Naive thymus-derived CD4-positive, alpha-beta T cell (primary cell): ENCODE measurements at places on chromosomes 16 and 17. TPM values are rescaled to one million over a fixed set of nuclear protein-coding genes. Genes with fewer than 3 reads are reported as not detected.

DNA sequence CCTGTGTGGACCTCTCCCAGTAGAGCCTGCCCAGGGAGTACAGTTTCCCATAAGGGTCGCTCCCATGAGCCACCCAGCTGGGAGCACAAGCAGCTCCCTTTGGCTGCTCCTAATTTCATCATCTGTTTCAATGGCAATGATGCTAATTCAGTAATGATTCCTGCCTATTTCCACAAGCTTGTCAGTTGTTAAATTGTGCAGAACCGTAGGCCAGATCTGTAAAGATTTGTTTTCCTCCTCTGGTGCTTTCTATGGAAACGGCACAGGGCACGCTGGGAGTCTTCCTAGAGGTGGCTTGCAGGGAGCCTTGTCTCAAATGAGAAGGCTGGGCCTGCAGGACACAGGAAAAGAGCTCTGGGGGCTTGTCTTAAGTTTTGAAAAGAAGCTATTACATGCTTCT lies 223.7 kb downstream of the CBLN1 start:
- H3K4me1 ChIP-seq, result no peaks in the 10 kb centered on the region
- no peak for DNase-seq
- no peaks in the 10 kb centered on the region for H3K27me3 ChIP-seq

- DNase-seq, result no peak
- no peaks in the 10 kb centered on the region for H3K36me3 ChIP-seq
- no peaks in the 10 kb centered on the region for H3K4me1 ChIP-seq
- H3K27me3 ChIP-seq, result no peaks in the 10 kb centered on the region
- H3K27ac ChIP-seq, result no peak overlapping the region
Measured at GRCh38 chr17:14940108-14940937, 324.8 kb downstream of the PMP22 start.

Gene GNGT2
- 11.5 TPM for total RNA-seq

Gene DNAH17
- total RNA-seq, result 0.78 TPM

DNA sequence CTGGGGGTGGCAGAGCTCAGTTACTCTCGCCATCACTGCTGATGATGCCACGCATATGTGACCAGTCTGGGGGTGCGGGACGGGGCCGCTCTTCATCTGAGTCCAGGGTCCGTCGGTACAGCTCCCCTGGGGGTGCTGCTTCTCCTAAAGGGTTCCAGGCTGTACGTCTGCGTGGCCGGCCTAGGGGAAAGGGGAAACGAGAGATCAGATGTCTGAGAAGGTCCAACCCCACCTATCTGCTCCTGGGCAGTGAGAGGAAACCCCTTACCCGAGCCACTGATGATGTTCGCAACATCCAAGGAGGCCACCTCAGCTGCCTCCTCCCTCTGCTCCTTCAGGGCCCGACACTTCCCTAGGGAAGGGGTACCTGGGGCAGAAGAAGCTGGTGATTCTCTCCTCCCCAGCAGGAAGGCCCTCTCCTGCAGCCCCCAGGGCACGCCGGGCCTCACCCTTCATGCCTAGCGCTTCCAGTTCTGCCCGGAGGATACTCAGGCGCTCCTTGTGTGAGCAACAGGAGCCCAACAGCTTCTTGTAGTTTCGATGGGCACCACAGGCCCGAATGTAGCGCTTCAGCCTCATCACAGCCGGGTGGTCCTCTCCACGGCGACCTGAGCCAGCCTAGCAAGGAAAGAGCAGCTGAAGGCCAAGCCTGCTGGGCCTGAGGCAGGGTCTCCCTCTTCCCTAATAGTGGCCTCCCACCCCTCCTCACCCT lies 2.1 kb downstream of the HIRIP3 start:
- no peaks in the 10 kb centered on the region for H3K27me3 ChIP-seq
- DNase-seq, result no peak
- H3K27ac ChIP-seq, result no peak overlapping the region
- H3K36me3 ChIP-seq, result no peaks in the 10 kb centered on the region

Gene LUC7L3
- 331 TPM for total RNA-seq

- H3K4me3 ChIP-seq, result no peak overlapping the region
- no peak overlapping the region for H3K27ac ChIP-seq
Measured at GRCh38 chr17:48215583-48216139, 108.1 kb downstream of the SNX11 start.

GRCh38 chr17:5700745-5701144 lies 116.4 kb upstream of the NLRP1 start:
- no peak overlapping the region for H3K27ac ChIP-seq
- DNase-seq, result no peak
- H3K4me3 ChIP-seq, result no peak overlapping the region
- H3K4me1 ChIP-seq, result no peaks in the 10 kb centered on the region

- DNase-seq, result peak; percentile 61
- H3K4me1 ChIP-seq, result peaks cover 14% of the 10 kb centered on the region
- H3K4me3 ChIP-seq, result no peak overlapping the region
- no peaks in the 10 kb centered on the region for H3K27me3 ChIP-seq
- peaks cover 20% of the 10 kb centered on the region for H3K36me3 ChIP-seq
Measured at GRCh38 chr17:76714822-76715495, 4.2 kb upstream of the MXRA7 start.

Gene ENO3
- 30.1 TPM for total RNA-seq

Gene ACSM2A
- not detected for total RNA-seq
